CD14-positive monocyte (primary cell): ENCODE measurements at places on chromosomes 1 and 21.

DNA sequence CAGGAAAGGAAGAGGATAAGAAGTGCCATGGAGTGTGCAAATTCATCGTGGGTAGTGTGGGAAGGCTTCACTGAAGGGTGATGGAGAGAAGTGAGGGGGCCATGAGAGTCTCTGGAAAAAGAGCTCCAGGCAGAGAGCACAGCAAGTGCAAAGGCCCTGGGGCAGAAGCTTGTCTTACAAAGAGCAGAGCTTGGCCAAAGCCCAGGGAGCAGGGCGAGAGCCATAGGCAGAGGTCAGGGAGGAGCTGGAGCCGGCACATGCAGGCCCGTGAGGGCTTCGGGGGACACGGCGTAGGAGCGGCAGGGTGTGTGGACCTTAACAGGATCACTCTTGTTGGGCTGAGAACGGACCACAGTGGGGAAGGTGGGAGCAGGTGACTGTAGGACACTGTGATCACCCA is 83.7 kb upstream of the EDN2 start:
- DNase-seq, result no peak

DNA sequence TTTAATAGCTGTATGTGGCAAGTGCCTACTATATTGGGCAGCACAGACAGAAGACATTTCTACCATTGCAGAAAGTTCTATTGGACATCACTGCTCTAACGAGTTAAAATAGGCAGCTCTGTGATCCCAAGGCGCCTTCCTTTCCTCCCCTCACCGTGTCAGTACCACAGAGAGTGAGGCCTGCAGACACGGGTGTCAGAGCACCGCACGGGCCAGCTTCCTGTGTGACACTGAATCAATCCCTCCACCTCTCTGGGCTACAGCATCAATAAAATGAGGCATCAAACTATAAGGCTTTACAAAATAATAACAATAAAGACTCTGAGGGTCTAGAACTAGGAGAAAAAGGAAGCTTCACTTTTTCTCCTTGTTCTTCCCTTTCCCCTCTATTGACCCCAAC is 246.7 kb downstream of the FOXD2 start:
- no peak for DNase-seq

DNA sequence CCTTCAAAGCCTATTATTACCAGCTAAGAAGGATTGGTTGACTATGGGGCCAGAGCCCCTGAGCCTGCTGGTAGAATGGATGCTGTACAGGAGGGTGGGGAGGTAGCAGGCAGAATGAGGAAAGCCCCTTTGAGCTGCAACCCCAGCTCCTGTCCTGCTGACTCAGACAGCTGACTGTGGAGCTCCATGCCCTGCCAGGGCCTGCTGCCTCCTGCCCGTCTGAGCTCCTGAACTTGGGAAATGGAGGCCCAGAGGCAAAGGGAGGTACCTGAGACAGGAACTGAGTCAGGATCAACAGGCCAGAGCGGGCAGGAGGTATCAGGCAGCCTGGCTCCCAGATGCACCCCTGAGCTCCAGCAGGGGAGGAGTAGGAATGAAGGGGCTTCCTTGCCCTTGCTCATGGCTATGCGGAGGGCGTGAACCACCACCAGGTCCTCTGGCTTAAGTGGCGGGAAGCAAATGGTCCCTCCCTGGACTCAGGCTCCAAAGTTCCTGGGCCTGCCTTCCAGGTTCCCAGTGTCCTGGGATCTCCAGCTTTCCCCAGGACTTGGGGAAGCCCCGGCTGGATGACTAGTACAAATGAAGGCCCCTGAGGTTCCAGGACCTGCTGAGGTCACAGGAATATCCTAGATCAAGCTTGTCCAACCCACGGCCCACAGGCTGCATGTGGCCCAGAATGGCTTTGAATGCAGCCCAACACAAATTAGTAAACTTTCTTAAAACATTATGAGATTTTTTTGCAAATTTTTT is 3.9 kb upstream of the SFN start:
- DNase-seq, result no peak

DNA sequence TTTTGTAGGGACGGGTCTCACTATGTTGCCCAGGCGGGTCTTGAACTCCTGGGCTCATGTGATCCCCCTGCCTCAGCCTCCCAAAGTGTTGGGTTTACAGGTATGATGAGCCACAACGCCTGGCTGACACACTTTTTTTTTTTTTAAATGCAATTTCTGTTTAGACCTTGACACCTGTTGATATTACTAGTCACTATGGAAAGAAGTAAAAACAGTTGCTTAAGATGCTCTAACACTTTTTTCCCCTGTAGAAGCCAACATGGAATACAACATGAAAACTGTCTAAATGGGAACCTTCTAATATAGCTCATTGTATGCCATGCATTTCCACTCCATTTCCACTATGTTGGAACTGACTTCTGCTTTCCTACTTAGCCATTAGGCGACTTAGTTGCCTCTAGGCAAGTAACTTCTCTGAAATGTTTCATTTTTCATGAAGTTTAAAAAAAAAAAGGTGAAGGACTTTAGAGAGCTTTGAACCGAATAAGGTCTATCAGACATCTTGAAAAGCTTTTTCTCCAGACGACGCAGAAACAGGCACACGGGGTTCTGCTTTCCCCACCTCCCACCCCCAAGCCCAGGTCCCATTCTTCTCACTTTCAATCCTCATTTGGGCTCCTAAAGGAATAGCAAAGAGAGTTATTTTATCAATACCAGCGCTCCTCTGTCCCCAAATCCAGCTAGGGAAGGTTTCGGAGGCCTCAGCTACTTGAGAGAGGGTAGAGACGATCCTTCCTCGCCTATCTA is 648 bp upstream of the DR1 start:
- peak; percentile 55 for DNase-seq

DNA sequence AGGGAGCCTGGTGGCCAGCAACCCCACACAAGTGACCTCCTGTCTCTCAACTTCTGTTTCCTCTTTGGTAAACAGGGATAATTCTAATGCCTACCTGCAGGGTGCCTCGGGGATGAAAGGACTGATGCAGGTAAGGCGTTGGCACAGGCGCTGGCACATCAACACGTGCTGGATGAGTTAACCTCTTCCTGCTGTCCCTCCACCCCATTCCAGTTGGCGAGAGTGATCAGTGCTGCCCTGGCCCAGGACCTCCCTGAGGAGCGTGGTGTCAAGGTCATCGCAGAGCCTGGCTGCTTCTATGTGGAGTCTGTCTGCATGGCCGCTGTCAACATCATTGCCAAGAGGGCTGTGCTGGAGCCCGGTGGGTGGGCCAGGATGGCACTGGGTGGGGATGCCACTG is 69.1 kb upstream of the TINAGL1 start:
- no peak for DNase-seq
